Stimulated activated CD4-positive, alpha-beta T cell treated with anti-CD3 and anti-CD28 coated beads, TNF-alpha, amount 100 ng/mL, for 1 hour (primary cell): ENCODE measurements at places on chromosomes 7 and 10.

GRCh38 chr7:7932553-7932952 lies 36.0 kb upstream of the GLCCI1 start:
- DNase-seq = no peak

GRCh38 chr7:16900209-16900768 lies 18.5 kb upstream of the AGR3 start:
- no peak for DNase-seq

DNA sequence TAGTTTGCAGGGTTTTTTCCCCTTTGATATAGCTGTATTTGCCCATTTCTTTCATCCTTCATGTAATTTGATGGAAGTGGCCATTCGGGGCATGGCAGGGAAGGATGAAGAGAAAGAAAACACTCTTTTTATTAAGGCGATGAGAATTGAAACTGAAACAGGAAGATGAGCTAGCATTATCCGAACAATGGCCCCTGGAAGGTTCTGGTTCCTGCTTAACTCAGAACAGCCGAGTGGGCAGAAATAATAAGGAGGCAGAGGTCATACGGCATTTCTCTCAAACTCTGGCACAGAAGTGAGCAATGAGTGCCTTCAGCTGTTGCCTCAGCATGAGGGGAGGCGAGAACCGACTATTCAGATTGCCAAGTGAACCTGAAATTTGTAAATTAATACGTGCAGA lies 113.2 kb upstream of the MYO3A start:
- DNase-seq = no peak

GRCh38 chr7:157930441-157930840 lies 593.6 kb downstream of the DNAJB6 start:
- no peak for DNase-seq

- DNase-seq = no peak
Observed at GRCh38 chr10:64547168-64547567, 1026.0 kb downstream of the REEP3 start.

DNA sequence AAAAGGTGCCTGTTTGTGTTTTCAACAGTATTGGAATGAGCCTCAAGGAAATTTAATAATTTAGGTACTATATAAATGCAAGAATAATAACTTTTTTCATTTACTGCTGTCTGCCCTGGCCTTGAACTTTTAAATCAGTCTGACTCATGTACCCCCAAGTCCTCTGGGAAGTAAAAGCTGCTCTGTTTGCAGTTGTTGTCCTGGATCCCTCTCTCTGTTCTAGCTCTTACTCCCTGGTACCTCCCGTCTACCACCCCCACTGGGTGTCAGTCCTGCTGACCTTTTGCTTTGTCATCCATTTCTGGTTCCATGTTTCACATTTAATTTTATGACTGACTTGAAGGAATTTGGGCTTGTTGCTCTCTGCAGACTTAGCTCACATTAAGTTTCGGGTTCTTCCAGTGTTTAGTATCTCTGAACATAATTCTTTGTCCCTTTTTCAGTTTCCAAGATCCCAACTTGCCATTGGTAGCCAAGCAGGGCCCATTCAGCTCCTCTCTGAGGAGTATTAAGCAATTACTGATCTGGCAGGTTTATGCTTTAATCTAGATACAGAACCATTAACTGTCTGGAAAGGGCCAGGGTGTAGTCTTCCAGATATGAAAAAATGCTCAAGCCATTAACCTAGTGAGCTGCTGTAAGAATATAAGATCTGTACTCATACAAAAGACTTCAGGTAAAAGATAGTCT lies 208.7 kb upstream of the FAM3C start:
- no peak for DNase-seq

DNA sequence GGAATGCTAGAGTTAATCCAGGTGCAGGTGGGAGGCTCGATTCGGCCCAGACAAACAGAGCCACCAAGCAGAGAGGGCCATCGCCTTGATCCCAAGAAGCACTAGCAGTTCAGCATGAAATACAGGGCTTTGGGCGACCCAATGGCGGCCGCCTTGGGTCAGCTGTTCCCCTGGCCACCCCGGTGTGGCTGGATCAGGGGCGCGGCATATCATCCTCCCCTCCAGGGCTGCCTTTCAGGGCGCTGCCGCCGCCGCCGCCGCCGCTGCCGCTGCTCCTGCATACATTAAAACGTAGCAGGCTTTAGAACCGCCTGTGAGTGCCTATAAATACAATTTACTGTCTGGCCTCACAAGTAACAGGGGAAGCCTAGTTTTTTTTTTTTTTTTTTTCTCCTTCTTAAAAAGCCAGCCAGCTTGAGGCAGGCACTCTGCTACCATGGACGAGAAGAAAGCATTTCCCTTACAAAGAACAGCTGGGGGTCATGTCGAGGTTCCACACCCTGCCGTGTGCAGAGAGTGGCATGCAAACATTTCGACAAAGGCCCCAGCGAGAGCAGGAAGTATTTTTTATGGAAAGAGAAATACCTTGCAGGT lies 57.7 kb upstream of the EFCAB10 start:
- no peak for DNase-seq

DNA sequence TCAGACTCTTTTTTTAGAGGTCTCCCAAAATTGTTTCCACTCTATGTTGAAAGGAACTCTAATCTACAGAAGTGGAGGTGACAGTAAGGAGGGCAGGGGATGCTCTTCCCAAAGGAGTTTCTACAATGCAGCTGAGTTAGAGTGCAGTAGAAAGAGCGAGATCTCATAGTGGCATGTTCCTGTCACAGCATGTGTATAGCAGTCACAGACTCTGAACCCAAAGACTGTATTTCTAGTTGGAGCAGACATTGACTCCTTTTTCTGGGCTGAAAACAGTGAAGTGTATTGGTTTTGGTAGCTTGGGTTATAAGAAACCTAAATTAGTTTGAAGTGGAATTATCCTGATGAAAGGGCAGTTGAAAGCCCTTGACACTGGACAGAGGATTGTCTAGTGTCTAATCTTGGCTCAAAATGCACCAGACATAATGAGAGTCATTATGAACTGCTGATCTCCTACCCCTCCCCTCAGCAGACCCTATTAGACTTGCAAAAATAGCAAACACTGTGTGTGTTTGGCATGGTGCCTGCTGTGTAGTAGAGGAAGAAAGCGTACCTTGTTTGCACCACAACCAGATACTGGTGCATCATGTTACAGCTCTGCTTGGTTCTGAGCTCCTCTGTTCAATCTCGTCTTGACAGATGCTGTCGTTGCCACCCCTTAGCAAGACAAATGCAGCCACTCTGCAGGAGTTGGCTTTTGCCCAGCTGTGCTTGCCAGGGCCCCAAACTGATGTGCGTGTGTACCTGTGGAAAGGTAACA lies 336.0 kb downstream of the AUTS2 start:
- DNase-seq = no peak

DNA sequence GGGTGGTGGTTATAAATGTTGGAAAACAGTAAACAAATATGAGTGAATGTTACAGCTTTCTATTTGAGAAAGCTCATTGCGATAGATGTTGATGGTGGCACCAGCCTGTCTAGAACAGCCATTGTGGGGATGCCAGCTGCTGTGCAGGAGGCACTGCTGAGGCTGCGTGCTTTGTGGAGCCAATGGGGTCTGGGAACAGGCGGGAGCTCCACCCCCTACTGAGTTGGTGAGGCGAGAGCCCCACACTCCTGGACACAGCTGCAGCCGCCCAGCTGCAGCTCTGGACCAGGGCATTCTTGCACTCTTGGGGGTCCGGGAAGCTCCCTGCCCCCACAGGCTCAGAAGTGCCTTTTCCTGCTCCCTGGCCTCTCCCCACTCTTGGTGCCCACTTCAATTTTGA lies 1147.1 kb upstream of the LRRTM3 start:
- no peak for DNase-seq

DNA sequence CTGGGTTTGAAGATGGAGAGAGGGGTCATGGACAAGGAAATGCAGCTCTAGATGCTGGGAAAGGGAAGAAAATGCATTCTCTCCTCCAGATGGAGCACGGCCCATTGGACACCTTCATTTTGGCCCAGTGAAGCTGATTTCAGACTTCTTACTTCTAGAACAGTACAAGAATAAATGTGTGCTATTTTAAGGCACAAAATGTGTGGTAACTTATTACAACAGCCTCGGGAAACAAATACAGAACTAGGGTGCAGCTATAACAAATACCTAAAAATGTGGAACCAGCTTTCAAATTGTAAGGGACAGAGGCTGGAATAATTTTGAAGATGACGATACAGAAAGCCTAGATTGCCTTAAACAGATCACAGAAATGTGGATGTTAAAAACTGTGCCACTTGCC lies 54.1 kb downstream of the CYTH3 start:
- DNase-seq = no peak

DNA sequence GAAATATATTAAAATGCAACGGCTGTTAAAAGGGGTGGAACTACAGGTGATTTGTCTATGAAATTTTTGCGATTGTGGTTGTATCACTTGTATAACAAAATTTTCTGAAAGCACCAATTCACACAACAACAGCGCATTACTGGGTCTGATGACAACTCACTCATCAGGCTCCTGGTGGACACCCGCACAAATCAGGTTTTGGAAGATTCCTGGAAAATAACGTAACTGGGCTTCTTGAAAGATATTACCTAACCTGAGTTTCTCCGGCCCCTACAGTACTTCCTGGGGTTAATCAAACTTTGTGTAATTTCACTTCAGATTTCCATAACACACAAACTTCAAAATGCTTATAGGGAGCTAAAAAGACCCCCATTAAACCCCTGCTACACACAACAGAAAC lies 7.6 kb downstream of the SNX8 start:
- no peak for DNase-seq

DNA sequence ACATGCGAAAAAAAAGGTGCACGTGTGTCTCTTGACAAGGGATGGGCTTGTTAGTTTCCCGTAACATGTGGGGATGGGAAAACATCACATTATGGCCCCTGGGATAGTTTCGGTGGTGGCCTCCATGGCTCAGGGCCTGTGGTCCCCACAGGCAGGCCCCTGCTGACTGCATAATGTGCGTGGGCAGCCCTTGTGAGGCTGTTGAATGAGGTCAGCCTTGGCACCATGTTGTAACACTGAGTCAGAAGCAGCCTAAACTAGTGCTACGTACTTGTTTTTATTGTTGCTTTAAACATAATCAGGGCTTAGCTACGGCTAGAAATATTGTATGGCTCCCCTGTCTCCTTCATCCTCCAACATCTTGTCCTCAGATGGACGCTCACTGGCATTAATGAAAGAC lies 80.6 kb downstream of the BEND7 start:
- no peak for DNase-seq

GRCh38 chr10:106424981-106425380 lies 739.5 kb downstream of the SORCS1 start:
- DNase-seq = no peak

DNA sequence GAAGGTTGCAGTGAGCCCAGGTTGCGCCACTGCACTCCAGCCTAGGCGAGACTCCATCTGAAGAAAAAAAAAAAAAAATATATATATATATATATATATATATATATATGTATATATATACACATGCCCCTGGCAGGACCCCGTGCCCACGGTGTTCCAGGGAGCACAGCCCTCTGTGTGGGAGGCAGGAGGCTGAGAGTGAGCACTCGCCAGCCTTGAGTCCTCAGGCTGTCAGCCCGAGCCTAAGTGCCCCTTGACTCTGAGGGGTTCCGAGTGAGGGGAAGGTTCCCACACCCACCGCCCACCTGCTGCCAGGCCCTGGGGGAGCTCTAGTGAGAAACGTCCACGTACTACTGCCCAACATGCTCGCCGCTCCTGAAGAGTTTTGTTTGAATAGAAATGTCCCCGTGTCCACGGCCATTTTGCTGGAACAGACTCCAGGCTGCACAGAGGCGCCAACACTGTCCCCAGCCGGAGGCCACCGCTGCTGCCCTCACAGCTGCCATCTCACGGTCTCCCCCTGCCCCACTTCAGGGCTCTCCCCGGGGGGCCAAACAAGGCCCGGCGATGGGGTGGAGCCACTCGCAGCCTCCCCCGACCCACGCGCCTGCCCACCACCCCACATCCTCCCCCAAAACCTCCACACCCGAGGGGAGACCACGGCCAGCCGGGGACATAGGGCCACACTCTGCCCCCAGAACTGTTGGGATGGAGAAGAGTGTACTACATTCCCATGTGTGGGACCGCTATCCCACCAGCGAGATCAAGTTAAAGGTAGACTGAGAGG lies 62.8 kb upstream of the EBF3 start:
- DNase-seq = no peak

DNA sequence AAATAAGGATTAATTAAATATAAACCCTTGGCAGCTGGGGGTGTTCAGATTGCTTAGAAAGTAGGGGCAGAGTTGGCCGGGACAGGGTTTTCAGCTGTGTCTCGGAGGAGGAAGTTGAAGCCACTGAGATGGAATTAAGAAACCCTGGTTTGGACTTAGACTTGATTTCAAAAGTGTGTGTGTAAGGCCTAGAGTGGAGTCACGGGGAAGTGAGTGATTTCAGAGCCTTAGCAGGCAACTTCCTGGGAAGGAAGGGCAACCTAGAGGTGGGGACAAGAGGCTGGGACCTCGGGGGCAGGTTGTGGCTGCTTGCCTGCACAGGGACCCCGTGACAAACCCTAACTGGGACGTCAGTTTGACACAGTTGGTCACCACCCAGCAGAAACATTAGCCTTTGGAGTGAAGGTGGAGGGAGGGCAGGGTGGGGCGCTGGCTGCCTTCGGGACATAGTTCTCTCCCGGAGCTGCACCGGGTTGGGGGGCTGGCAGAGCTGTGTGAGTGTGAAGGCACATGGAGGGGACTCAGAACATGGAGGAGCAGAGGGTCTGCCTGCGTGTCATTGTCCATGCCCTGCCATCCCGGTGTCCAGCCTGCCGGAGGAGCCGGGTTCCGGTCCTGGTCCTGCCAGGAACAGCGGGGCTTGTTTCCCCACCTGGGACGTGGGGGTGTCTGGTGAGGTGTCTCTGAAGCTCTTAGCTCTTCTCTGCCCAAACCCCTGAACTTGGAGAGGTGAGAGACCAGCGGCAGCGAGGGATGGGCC lies 1.8 kb downstream of the BRI3 start:
- DNase-seq = no peak

DNA sequence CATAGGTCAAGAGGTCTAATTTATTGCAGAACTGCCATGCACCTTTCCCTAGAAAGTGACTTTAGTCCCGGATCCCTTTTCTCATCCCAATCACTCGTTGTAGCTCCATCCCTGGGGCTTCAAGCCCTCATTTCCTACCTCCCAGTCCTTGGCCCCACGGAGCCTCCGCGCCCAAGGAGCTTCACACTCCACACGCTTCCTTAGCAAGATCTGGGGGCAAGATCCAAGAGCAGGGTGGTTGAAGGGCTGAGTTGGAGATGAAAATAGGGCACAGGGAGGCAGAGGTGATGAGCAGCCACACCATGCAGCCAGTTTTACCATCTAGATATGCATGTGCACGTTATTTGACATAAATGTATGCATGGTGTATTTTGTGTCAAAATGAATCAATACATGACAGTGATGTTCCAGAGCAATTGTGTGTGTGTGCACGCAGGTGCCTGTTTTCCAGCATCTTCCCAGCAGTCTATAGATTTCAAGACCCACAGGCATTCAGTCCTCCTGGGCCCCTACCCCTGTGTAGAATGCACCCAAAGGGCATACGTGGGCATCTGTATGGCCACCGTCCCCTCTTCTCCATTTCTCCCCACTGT lies 6.0 kb upstream of the TRPV6 start:
- DNase-seq = no peak

DNA sequence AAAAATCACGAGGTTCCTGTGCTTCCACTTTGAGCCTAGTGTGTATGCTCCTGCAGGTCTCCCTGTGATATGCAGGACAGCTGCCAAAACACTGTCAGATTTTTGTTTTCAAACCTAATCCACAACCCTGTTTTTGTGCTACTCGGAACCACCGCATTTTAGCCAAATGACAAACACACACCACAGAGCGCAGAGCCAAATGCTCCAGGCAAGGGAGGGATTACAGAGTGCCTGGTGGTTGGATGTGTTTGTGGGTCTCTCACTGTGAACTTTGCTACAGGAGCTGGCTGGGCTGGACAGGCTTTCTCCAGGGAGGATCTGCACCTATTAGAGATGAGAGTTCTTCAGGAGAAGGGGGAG lies 5.7 kb upstream of the RBM28 start:
- no peak for DNase-seq
